ENCODE measurements at places on chromosomes 6 and 20. TPM values are rescaled to one million over a fixed set of nuclear protein-coding genes. Genes with fewer than 3 reads are reported as not detected.
A peak's percentile ranks its signal among the peaks of the same experiment; 100 is the strongest.

- no peaks in the 10 kb centered on the region for H3K36me3 ChIP-seq
- no peak for DNase-seq
- no peaks in the 10 kb centered on the region for H3K27me3 ChIP-seq
- no peak overlapping the region for H3K27ac ChIP-seq
- H3K4me3 ChIP-seq = no peak overlapping the region
Measured at GRCh38 chr20:23509247-23509913, 18.5 kb downstream of the CST8 start.

GRCh38 chr6:112272799-112273198 lies 18.4 kb upstream of the LAMA4 start:
- no peak overlapping the region for H3K27ac ChIP-seq
- no peak overlapping the region for H3K4me3 ChIP-seq
- H3K27me3 ChIP-seq = no peaks in the 10 kb centered on the region
- peaks cover 14% of the 10 kb centered on the region for H3K4me1 ChIP-seq

DNA sequence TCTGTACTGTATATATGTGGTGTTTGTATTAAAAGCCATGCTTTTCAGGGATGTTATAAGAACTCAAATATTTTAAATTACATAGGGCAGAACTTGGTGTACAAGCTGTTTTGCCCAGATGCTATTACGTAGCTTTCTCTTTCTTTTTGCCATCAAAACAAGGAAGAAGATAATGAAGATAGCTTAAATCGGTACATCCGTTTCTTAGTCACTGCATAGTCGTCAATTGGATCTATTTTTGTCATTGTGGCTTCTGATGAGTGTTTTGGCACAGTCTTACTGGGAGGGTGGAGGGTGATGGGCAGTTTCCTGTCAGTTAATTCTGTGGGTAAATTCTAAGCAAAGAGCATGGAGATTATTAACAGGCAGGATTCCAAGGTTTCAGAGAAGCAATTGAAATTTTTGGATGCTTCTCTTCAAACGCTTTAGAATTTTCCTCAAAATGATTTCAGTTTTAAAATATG lies 649.1 kb upstream of the GJE1 start:
- no peak for DNase-seq
- peak overlapping the region; percentile 75 for H3K27ac ChIP-seq
- no peaks in the 10 kb centered on the region for H3K36me3 ChIP-seq
- H3K4me3 ChIP-seq = peak overlapping the region; percentile 28
- no peaks in the 10 kb centered on the region for H3K27me3 ChIP-seq

GRCh38 chr20:13690943-13691342 lies 52.2 kb upstream of the TASP1 start:
- no peaks in the 10 kb centered on the region for H3K36me3 ChIP-seq
- no peak for DNase-seq

GRCh38 chr6:158381214-158381613 lies 68.9 kb downstream of the TULP4 start:
- H3K27ac ChIP-seq = no peak overlapping the region
- H3K27me3 ChIP-seq = no peaks in the 10 kb centered on the region
- DNase-seq = no peak
- H3K4me3 ChIP-seq = no peak overlapping the region

GRCh38 chr6:165653196-165653595 lies 9.8 kb downstream of the PDE10A start:
- peaks cover 4% of the 10 kb centered on the region for H3K4me1 ChIP-seq
- no peak overlapping the region for H3K27ac ChIP-seq
- no peaks in the 10 kb centered on the region for H3K27me3 ChIP-seq
- DNase-seq = no peak
- H3K36me3 ChIP-seq = no peaks in the 10 kb centered on the region
- H3K4me3 ChIP-seq = no peak overlapping the region

GRCh38 chr6:5484692-5485091 lies 223.4 kb downstream of the FARS2 start:
- no peak overlapping the region for H3K27ac ChIP-seq
- peaks cover 4% of the 10 kb centered on the region for H3K4me1 ChIP-seq
- H3K27me3 ChIP-seq = no peaks in the 10 kb centered on the region
- no peak overlapping the region for H3K4me3 ChIP-seq
- DNase-seq = no peak
- H3K36me3 ChIP-seq = peaks cover 11% of the 10 kb centered on the region

- H3K4me3 ChIP-seq = no peak overlapping the region
- H3K27ac ChIP-seq = no peak overlapping the region
- no peaks in the 10 kb centered on the region for H3K4me1 ChIP-seq
Measured at GRCh38 chr6:117028256-117028655, 151.2 kb downstream of the RFX6 start.

GRCh38 chr6:63635215-63635587 lies 401 bp upstream of the PHF3 start:
- no peaks in the 10 kb centered on the region for H3K27me3 ChIP-seq
- peak overlapping the region; percentile 74 for H3K4me3 ChIP-seq
- H3K27ac ChIP-seq = peak overlapping the region; percentile 88
- no peak for DNase-seq
- H3K4me1 ChIP-seq = peaks cover 24% of the 10 kb centered on the region

GRCh38 chr6:15513801-15514711 lies 148.8 kb downstream of the DTNBP1 start:
- H3K4me1 ChIP-seq = no peaks in the 10 kb centered on the region
- no peak overlapping the region for H3K4me3 ChIP-seq
- H3K36me3 ChIP-seq = peaks cover 91% of the 10 kb centered on the region
- no peaks in the 10 kb centered on the region for H3K27me3 ChIP-seq
- no peak overlapping the region for H3K27ac ChIP-seq

DNA sequence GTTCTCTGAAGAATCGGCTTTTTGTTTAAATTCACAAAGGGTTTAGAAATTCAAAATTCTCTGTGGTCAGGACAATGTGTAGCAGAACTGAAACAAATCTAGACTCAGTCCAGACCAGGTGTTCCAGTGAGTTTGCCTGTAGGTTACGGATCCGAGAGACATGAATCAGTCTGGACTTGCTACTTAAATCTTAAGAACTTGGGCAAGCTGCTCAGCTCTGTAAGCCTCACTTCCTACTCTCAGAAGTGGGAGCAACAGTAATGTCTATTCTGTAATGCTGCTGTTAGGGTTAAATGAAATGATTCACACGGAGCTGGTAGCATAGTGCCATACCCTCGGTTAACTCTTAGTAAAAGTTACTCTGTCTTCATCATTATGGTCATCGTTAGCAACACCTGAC lies 37.7 kb downstream of the HECA start:
- no peak overlapping the region for H3K4me3 ChIP-seq
- H3K36me3 ChIP-seq = peaks cover 3% of the 10 kb centered on the region
- H3K27ac ChIP-seq = no peak overlapping the region

DNA sequence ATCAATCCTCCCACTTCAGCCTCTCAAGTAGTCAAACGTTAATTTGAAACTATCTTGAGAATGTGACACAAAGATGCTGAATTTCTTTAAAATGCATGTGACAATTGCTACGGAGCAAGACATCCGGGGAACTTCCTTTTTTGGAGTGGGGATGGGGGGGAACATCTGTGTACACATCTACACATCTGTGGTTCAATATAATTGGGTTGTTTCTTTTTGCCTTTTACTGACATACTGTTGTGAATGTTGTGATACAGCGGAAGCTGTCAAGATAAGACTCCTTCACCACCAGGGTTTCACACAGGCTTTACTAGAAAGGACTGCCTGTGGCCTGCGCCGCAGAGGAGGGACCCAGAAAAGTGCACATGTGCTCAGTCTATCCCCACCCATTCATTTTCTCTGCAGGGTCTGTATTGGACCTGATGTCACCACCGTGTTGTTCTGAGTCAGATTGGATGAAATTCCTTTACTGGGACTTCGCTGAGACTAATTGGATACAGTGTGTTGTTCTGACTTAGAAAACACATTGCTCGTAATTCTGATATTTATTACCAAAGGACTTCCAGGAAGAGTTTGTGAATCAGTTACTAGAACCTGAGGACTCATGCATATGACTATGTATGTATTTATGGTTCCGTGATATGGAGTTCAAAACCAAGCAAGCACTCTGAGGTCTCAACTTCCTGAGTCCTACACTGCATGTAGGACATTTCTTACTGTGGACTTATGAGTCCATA lies 98.7 kb upstream of the SGK1 start:
- H3K27ac ChIP-seq = no peak overlapping the region
- no peaks in the 10 kb centered on the region for H3K36me3 ChIP-seq
- no peaks in the 10 kb centered on the region for H3K4me1 ChIP-seq

GRCh38 chr20:37384683-37385174 lies 38.8 kb downstream of the SRC start:
- H3K36me3 ChIP-seq = peaks cover 45% of the 10 kb centered on the region
- no peaks in the 10 kb centered on the region for H3K27me3 ChIP-seq
- DNase-seq = peak; percentile 59
- H3K4me3 ChIP-seq = peak overlapping the region; percentile 37

GRCh38 chr6:232982-233640 lies 59.2 kb upstream of the DUSP22 start:
- H3K27me3 ChIP-seq = no peaks in the 10 kb centered on the region
- no peak overlapping the region for H3K27ac ChIP-seq
- no peaks in the 10 kb centered on the region for H3K4me1 ChIP-seq
- no peak overlapping the region for H3K4me3 ChIP-seq

DNA sequence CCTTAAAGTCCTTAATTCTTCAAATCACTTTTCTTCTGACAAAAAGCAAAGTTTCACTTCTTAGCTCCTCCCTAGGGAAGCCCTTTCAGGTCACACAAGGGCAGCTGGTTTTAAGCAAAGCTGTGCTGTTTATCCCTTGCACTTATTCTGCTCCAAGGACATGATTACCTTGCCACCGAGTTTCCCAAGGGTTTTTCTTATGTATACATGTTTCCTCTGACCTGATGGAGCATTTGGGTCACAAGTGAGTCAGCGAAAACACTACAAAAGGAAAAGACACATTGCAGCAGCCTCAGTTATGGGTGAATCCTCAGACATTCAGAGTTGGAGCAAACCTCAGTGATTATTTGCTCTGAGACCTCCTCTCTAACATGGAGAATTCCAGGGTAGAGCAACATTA lies 26.6 kb upstream of the ILRUN start:
- H3K27me3 ChIP-seq = no peaks in the 10 kb centered on the region
- no peaks in the 10 kb centered on the region for H3K4me1 ChIP-seq
- H3K27ac ChIP-seq = no peak overlapping the region
- no peak overlapping the region for H3K4me3 ChIP-seq
- H3K36me3 ChIP-seq = no peaks in the 10 kb centered on the region

- H3K4me3 ChIP-seq = no peak overlapping the region
- H3K36me3 ChIP-seq = no peaks in the 10 kb centered on the region
- no peaks in the 10 kb centered on the region for H3K27me3 ChIP-seq
- H3K27ac ChIP-seq = no peak overlapping the region
- no peak for DNase-seq
Measured at GRCh38 chr6:6436946-6437345, 116.5 kb upstream of the F13A1 start.

DNA sequence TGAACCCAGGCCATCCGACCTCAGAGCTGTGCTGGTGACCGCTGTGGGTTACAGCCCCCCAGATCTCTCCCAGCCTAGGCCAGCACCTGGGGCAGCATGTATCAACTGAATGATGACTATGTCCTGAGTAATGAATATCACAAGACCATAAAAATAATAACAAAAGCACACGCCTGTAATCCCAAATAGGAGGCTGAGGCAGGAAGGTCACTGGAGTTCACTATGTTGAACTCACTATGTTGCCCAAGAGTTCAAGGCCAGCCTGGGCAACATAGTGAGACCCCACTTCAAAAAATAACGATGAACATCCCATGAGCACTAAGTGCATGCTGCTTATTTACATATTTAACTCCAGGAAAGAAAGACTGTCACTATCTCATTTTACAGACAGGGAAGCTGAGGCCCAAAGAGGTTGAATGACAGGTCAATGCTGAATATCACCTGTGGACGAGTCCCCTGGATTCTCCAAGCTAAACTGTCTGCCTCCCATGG lies 92.3 kb downstream of the NFATC2 start:
- no peak overlapping the region for H3K4me3 ChIP-seq
- no peaks in the 10 kb centered on the region for H3K36me3 ChIP-seq
- H3K27ac ChIP-seq = peak overlapping the region; percentile 78
- H3K27me3 ChIP-seq = no peaks in the 10 kb centered on the region
- H3K4me1 ChIP-seq = peaks cover 23% of the 10 kb centered on the region

DNA sequence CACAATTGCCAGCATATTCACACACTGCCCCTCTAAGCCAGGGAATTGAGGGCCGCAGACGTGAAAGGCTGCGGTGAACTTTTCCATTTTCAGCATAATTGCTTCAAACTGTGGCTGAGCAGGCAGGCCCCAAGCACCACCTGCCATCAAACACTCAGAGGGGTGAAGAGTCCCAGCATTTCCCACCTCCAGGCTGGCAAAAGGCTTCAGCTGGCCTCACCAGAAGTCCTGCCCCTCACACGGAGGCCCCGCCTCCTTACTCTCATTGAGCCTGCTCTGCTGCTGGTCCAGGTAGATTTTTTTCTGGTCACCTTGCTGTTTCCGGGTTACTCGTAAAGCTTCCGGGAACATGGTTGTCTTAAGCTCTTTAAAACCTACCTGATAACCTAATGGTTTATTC lies 52.0 kb upstream of the PRELID3B start:
- H3K4me1 ChIP-seq = no peaks in the 10 kb centered on the region
- no peaks in the 10 kb centered on the region for H3K27me3 ChIP-seq
- H3K27ac ChIP-seq = no peak overlapping the region
- no peak for DNase-seq
- H3K4me3 ChIP-seq = no peak overlapping the region
- no peaks in the 10 kb centered on the region for H3K36me3 ChIP-seq

DNA sequence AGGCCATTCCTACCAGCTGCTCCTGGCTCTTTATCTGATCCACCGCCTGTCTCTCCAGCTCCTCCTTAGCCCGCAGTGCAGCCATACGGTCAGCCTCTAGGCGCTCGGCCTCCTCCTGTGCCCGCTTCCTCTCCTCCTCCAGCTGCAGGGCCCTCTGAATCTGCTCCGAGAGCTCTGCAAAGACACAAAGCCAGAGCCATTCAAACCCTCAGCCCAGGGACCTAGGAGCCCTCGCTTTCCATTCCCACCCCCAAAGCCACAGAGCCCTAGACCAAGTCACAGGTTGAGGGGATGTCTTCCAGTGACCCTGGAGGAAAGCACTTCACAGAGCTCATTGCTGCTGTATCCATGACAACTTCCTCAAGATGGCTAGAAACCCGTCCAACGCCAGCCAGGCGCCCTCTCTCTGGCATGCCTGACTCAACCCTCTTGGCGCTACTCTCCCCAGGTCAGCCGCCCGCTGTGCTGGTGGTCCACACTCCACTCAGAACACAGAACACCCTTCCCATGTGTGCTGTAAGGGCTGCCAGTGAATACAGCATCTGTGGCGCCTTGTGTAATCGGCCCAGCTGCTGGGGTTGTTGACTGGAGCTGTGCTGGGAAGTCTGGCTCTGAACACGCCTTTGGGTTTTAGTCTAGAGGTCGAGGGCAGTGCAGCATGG lies 49.3 kb downstream of the EZR start:
- no peak overlapping the region for H3K27ac ChIP-seq
- DNase-seq = peak; percentile 51
- peaks cover 57% of the 10 kb centered on the region for H3K36me3 ChIP-seq
- no peaks in the 10 kb centered on the region for H3K27me3 ChIP-seq

GRCh38 chr6:108528878-108529277 lies 31.8 kb upstream of the FOXO3 start:
- no peak overlapping the region for H3K4me3 ChIP-seq
- H3K27ac ChIP-seq = no peak overlapping the region
- DNase-seq = no peak

GRCh38 chr6:12150812-12151432 lies 138.8 kb downstream of the HIVEP1 start:
- peaks cover 12% of the 10 kb centered on the region for H3K36me3 ChIP-seq
- no peak overlapping the region for H3K4me3 ChIP-seq
- DNase-seq = no peak
- H3K27me3 ChIP-seq = no peaks in the 10 kb centered on the region
- no peak overlapping the region for H3K27ac ChIP-seq

LY6G6D gene
- not detected for total RNA-seq

XKR7 gene
- not detected for total RNA-seq

SCRT2 gene
- not detected for total RNA-seq

CRISP2 gene
- total RNA-seq = not detected

AKAP7 gene
- 39.1 TPM for total RNA-seq

KCNK15 gene
- total RNA-seq = 1.9 TPM

SLC2A10 gene
- total RNA-seq = 28.6 TPM

TTK gene
- total RNA-seq = 0.66 TPM

LAMA2 gene
- 244 TPM for total RNA-seq

TRIM40 gene
- not detected for total RNA-seq
